ENCODE measurements at places on chromosomes 13 and 19.
A peak's percentile ranks its signal among the peaks of the same experiment; 100 is the strongest.

DNA sequence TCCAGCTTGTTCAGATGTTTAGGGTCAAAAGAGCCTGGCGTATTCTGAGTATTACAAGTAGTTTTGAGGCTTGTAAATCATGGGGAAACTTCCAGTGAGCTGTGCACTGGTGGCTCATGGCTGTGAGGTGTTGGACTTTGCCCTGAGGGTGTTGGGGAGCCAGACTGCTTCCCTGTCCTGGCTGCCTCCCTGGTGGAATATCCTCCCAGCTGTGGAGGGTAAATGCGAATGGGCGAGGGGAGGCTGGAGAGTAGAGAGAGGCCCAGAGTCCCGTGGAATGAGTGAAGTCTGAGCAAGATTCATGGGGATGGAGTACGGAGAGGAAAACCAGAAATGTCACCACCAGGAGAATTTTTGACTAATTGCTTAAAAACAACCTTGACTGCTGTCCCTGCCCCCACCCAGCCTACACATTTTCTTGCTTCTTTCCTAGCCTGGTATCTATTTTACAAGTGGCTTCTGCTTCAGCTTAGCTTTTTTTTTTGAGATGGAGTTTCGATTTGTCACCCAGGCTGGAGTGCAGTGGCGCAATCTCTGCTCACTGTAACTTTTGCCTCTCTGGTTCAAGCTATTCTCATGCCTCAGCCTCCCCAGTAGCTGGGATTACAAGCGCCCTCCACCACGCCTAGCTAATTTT is 3.7 kb downstream of the SNRPA start:
- DNase-seq: no peak

- DNase-seq: no peak
These were observed 1109.0 kb downstream of the UQCRFS1 start for GRCh38 chr19:28103921-28104320.

GRCh38 chr13:49777746-49778614 is 14.5 kb downstream of the KPNA3 start:
- no peak for DNase-seq

GRCh38 chr13:110119935-110120905 is 186.7 kb downstream of the COL4A1 start:
- DNase-seq: no peak

DNA sequence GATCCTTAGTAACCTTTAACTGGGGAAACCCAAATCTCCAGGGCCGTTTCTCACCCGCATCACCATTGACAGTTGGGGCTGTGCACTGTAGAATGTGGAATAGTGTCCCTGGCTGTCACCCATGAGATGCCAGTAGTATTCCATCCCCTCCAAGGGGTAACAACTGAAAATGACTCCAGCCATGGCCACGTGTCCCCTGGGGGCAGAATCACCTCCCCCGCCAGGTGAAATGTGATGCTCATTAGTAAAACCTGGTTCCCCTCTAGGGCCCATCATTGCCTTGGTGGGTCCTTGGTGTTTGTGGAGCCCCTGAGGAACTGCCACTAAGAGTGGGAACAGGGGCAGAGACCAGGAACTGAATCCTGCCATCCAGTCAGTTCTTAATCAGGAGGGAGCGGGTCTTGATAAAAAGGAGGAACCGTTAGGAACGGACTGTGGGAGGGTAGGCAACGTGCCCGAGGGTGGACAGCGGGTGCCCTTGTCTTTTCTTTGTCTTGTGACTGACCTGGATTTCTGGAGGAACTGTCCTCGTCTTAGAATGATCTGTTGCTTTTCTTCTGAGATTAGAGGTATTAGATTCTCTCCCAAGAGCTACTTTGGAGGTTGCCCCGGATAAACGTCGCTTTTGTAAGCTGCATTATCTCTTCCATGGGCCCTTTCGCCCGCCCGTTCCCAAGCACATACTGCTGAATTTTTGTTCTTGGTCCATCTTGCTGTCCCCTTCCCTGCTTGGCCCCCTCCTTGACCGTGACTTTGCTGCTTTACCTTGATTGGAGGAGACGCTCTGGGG is 3.5 kb downstream of the MYO9B start:
- no peak for DNase-seq

DNA sequence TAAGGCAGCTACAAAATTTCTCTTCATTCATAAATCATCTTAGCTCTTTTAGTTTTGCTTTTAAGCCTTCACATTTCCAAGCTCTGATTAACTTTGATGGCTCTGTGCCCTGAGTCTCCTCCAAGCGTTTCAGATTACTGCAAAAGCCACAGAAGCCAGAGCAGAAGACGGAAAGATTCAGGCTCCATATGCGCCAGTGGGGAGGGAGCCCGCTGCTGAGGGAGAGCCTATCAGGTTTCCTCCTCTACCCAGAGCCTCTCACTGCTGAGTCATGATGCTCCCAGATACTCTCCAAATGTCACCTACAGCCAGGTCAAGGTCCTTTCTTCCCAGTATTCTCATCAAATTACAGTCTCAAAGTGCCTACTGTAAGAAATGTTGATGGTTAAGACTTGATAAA is 193.6 kb downstream of the RAP2A start:
- DNase-seq: no peak

GRCh38 chr13:48263196-48263595 is 30.2 kb downstream of the ITM2B start:
- DNase-seq: no peak

- no peak for DNase-seq
These were observed 839 bp downstream of the MPHOSPH8 start for GRCh38 chr13:19634256-19634740.

GRCh38 chr19:41193430-41194156 is 574 bp downstream of the CYP2S1 start:
- no peak for DNase-seq

DNA sequence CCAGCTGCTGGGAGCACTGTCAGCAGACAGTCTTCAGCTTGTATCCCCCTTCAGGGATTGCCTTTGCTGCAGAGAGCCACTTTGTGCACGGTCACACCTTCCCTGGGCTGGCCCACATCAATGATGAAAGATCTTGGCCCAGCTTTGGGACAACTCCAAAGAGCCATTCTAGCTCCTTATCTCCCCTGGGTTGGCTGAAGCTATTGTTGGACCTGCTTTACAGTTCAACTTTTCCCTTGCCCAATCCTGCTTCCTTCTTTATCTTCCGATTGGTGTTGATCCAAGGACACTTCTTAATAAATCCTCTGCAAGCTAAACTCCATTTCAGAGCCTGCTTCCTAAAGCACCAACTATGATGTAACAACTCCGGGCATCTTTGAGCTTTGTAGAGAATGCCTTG is 466.4 kb downstream of the KLF12 start:
- no peak for DNase-seq

- no peak for DNase-seq
These were observed 2.5 kb downstream of the ZNF428 start for GRCh38 chr19:43616954-43617353.

- no peak for DNase-seq
These were observed 56.2 kb downstream of the LACC1 start for GRCh38 chr13:43935878-43936277.

GRCh38 chr19:7866399-7867091 is 7.6 kb downstream of the PRR36 start:
- no peak for DNase-seq

GRCh38 chr19:34662919-34663318 is 14.0 kb downstream of the SCGB2B2 start:
- peak; percentile 16 for DNase-seq

DNA sequence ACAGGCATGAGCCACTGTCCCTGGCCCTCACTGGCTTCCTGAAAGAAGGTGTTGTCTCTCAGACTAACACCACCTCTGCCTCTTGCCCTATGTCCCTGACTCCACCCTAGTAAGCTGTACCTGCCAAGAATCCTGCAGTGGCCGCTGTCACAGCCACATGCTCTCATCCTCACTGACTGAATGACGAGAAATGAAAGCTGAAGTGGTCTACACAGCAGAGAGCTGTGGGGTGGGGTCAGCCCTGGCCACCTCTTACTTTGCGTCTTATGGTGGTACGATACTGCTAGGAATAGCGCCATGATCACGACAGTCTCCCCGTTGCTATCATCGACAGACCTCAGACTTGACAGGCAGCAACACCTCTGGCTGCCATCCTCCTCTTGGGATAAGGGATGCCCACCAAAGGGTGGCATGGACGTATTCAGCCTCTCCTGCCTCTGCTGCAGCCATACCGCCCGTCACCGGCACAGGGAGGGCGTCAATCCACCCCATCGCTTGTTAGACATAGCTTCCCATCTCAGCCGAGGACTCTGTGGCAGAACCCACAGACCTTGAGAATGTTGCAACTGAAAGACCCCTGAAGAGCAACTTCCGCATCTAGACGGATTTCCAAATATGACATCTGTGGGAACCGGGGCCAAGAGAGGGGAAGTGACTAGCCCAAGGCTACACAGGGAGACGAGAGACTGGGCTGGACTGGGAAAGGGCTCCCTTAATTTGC is 809 bp downstream of the MYO1F start:
- DNase-seq: no peak

DNA sequence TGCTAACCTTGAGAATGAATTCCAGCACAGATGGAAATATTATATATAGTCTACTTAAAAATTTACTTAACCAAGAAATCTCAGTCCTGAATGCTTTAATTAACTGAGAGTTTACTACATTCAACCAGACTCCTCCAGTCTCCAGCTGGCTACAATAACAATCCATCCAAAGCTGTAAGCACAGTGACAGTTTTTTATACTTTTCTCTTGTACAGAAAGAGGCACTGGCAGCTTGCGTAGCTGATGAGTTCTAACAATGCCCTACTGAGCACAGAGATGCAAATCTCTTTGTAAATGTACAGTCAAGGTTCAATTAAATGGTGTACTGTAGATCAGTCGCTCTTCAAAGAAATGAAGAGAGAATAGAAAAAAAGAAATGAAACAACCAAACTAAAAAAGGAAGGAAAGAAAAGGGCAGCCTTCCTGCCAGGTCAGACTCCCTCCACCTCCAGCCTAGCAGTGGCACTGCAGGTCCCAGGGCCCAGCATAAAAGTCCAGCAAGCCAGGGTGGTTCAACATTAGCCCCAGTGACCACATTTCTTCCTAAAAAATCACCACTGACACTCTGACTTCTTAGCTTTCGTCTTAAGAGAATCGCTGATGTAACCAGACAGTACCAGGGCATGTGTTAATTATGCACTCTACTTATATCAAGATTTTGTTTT is 88.4 kb downstream of the SACS start:
- no peak for DNase-seq

DNA sequence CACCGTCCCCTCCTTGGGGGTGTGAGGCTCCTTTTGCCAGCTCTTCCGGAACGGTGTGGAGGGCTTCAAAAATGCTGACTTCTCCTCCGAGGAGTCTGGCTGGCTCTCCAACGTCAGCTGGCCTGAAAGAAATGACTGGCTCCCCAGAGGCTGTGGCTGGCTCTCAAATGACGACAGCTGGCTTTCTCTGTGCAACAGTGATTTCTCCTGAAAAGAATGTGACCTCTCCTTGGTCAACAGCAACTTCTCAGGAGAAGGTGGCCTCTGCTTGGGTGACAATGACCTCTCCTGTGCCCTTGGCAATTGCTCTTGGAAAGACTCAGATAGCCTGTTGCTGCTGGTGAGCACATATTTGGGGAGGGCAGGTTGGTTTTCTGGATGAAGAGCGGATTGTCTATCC is 29.2 kb downstream of the ONECUT3 start:
- DNase-seq: no peak

GRCh38 chr19:11480715-11481533 is at the start of gene ELAVL3:
Gene ELAVL3, minus strand, starts transcription at chr19:11481046. Its CDS starts 438 bp downstream, at chr19:11480608.
- no peak for DNase-seq

- DNase-seq: no peak
These were observed 44.1 kb upstream of the ZNF780A start for GRCh38 chr19:40134866-40135265.

GRCh38 chr13:110137680-110138009 is 169.3 kb downstream of the COL4A1 start:
- DNase-seq: no peak

DNA sequence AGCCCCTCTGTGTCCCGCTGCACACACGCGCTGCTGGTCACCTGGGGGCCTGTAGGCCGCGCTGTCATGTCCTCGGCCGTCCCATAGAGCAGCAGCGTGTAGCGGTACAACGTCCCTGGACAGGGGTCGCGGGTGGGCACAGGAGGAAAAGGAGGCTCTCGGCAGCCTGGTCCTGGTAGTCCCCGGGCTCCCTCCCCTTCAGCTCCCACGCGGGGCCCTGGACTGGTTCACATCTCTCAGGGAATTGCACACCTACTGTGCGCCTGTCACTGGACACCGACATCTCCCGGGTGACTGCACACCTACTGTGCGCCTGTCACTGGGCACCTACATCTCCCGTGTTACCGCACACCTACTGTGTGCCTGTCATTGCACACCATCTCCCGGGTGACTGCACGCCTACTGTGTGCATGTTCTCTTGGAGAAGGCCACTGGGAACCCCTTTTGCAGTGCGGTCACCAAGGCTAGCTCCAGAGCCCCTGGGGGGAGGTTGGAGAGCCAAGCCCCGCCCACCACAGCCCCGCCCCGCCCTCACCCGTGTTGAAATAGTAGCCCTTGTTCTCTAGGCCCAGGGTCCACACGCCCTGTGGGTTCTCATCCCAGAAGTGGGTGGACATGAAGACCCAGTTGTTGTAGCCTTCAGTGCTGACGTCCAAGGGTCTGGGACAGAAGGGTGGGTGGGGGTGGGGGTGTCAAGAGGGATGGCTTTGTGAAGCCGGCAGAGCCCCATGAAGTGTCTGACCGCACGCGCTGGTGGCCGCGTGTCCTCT is 3.5 kb upstream of the C19orf25 start:
- no peak for DNase-seq

GRCh38 chr19:41804336-41804735 is 7.9 kb downstream of the CEACAM3 start:
- no peak for DNase-seq

DNA sequence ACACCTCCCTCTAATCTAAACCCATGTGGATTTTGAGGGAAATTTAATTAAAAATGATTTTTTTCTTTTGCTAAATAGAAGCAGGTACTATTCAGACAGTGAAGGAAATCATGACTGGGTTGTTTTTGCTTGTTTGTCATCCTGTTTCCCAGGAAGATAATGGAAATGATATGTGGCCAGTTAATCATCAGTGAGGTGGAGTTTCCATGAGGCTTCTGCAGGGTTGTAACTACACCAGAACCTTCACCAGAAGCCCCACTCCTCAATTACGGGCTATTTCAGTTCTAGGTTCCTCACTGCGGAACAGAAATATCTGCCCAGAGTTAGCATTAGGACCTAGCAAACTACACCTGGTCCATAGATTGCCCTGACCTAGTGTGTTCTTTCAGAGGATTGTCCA is 394.0 kb downstream of the DLEU7 start:
- no peak for DNase-seq

- DNase-seq: no peak
These were observed 4.9 kb downstream of the CEACAM8 start for GRCh38 chr19:42589792-42590191.

GRCh38 chr13:33174931-33175330 is 110.6 kb downstream of the STARD13 start:
- DNase-seq: no peak

GRCh38 chr13:77789376-77789775 is 91.9 kb downstream of the SLAIN1 start:
- DNase-seq: no peak

- no peak for DNase-seq
These were observed 12.2 kb upstream of the FUT5 start for GRCh38 chr19:5882421-5882968.

GRCh38 chr19:4327252-4327876 is 11.3 kb downstream of the STAP2 start:
- DNase-seq: peak; percentile 53

- DNase-seq: no peak
These were observed 1421.5 kb upstream of the SPRY2 start for GRCh38 chr13:81762449-81762848.

- no peak for DNase-seq
These were observed 703 bp downstream of the NEK3 start for GRCh38 chr13:52158629-52159158.

All from stimulated activated CD8-positive, alpha-beta memory T cell treated with anti-CD3 and anti-CD28 coated beads, Interleukin-12 subunit alpha, Interleukin-12 subunit beta, amount 100 ng/mL, for 1 hour (primary cell).